Natural killer cell treated with Interleukin-12 subunit alpha and Interleukin-12 subunit beta and Interleukin-15 and Interleukin-18, amount 100 ng/mL, for 72 hours (primary cell): ENCODE measurements at places on chromosomes 12 and 14. TPM values are rescaled to one million over a fixed set of nuclear protein-coding genes. Genes with fewer than 3 reads are reported as not detected.

DNA sequence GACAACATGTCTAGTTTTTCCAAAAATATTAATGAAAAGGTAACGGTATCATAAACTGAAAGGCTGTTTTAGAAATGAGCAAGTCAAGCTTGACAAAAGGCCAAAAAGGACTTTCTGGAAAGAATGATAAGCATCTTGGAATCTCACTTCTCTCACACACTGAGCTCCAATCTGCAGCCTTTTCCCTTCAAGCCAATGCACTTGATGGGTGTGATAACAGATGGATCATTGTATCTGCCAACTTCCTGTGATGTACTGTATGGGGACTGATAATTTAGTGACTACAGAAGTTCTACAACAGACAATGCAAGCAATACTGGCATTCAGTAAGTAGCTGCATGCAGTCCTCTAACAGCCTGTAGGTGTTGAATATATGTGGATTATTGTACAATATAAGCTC lies 147.1 kb downstream of the MED13L start:
- no peaks in the 10 kb centered on the region for H3K27me3 ChIP-seq
- peak overlapping the region; percentile 55 for H3K27ac ChIP-seq
- peaks cover 61% of the 10 kb centered on the region for H3K4me1 ChIP-seq
- H3K36me3 ChIP-seq, result no peaks in the 10 kb centered on the region

GRCh38 chr12:20011200-20011599 lies 357.1 kb upstream of the PDE3A start:
- no peak overlapping the region for H3K4me3 ChIP-seq
- no peaks in the 10 kb centered on the region for H3K27me3 ChIP-seq
- no peaks in the 10 kb centered on the region for H3K4me1 ChIP-seq
- DNase-seq, result no peak
- no peak overlapping the region for H3K27ac ChIP-seq

- H3K36me3 ChIP-seq, result no peaks in the 10 kb centered on the region
- H3K27ac ChIP-seq, result no peak overlapping the region
- H3K4me3 ChIP-seq, result no peak overlapping the region
- DNase-seq, result peak; percentile 64
- no peaks in the 10 kb centered on the region for H3K4me1 ChIP-seq
These were observed 10.2 kb upstream of the SERPINA9 start for GRCh38 chr14:94485944-94486841.

DNA sequence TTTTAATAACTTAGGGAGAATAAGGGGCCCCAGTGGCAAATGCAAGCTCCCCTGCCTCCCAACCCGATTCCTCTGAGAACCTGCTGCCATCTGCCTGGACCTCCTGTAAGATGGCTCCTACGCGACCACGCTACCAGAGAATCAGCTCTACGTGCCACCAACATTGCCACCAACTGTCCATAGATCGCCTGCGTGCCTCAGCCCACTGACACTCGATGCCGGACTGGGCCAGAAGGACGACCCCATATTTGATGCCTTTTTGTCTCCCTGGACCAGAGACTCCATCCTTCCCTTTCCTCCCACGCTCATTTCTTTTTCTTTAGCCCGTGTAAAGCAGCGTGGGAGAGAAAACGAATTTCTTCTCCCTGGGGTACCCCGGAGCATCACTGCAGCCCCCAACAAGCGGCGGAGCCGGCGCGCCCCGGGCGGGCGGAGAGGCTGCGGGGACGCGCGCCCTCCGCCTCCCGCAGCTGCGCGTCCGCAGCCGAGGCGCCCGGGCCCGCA lies 565 bp upstream of the KLHL42 start:
- H3K4me1 ChIP-seq, result peaks cover 20% of the 10 kb centered on the region
- H3K27me3 ChIP-seq, result no peaks in the 10 kb centered on the region
- H3K36me3 ChIP-seq, result peaks cover under 1% of the 10 kb centered on the region
- DNase-seq, result no peak
- peak overlapping the region; percentile 87 for H3K4me3 ChIP-seq
- peak overlapping the region; percentile 85 for H3K27ac ChIP-seq

Gene SDSL
- total RNA-seq, result 0.76 TPM

Gene STXBP6
- not detected for total RNA-seq

Gene MYO1H
- total RNA-seq, result not detected

Gene NUP37
- 76.5 TPM for total RNA-seq
